ENCODE measurements at places on chromosomes 5 and 9.

- no peak for ATAC-seq
These were observed 91.2 kb upstream of the CHD1 start for GRCh38 chr5:99019812-99020697.

GRCh38 chr5:135141303-135142268 is 107.6 kb upstream of the PITX1 start:
- ATAC-seq, result no peak

DNA sequence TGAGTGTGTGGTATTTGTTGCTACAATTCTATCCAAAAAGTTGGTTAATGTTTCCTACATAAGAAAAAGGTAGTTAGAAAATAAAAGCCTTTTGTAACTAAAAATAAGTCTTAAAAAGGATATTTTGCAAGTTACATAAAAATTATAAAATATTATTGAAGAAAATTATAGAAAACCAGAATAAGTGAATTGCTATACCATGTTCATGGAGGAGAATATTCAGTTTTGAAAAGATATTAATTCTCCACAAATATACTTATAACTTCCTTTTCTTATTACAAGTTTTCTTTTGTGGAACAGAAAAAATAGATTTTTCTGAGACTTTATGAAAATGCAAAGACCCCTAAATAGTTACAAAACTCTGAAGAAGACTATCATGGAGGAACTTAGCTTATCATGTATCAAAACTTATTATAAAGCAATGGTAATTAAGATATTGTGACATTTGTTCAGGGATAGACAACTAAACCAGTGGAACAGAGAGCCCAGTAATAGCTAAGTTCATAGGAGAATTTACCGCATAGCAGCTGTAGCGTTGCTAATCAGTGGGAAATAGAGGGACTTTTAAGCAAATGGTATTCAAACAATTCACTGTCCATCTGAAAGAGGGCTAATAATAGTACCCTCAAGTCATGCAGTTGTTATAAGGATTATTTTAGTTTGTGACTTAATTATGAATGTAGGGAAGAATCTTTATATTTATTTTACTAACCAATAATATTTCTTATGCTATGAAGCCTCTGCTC is 515.2 kb upstream of the ZNF608 start:
- no peak for ATAC-seq

GRCh38 chr5:113293975-113294310 is 140.8 kb downstream of the TSSK1B start:
- ATAC-seq, result peak; percentile 51

DNA sequence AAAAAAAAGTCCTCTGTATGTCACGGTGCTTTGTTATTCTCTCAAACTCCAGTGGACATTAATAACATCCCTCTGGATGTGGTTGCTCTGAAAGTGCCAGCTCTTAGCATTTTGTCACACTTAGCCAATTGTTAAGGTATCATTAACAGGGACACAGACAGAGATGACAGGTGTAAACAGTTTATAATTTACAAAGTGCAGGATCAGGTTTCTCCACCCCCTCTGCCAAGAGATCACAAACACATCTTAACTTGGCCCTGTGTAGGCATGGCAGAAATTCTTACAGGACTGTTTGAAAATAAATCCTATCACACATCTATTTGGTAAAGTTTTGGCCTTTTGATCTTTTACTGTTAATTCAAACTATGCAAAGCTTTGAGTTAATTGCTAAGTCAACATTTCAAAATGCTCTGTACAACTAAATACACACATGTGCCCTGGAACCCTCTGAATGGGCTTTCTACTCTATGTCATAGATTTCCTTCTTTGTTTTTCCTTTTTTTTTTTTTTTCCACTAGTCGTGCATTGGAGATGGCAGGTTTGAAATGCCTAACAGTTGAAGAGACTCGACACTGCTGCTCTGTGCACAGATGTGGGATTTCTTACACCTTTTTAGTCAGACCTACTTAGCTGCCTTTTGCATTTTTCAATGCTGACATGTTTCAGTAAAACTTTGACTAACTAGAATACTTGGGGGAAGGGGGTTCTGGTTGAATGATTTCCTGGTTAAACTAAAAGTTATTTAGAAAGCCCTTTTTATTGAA is 41.7 kb downstream of the SEMA6A start:
- ATAC-seq, result no peak

GRCh38 chr9:99040911-99041582 is 63.9 kb upstream of the TGFBR1 start:
- no peak for ATAC-seq

DNA sequence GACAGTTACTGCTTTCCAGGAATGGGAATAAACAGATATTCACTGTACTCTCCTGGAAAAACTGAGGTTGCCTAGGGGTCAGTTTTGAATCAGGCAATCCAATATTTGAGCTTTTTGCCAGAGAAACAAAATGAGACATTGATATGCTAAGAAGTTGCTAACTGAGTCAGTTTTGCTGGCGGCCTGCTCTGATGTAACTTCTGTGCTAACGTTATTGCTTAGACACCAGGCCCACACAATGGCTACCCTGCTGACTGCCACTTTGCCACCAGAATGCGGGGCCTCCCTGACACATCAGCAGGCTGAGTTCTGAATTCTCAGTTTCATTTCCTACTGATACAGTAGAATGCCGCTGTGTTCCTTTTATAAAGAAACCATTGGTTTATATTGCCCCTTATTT is 18.2 kb upstream of the ZNF618 start:
- ATAC-seq, result peak; percentile 93

GRCh38 chr5:119321569-119322311 is 34.1 kb upstream of the TNFAIP8 start:
- peak; percentile 11 for ATAC-seq

DNA sequence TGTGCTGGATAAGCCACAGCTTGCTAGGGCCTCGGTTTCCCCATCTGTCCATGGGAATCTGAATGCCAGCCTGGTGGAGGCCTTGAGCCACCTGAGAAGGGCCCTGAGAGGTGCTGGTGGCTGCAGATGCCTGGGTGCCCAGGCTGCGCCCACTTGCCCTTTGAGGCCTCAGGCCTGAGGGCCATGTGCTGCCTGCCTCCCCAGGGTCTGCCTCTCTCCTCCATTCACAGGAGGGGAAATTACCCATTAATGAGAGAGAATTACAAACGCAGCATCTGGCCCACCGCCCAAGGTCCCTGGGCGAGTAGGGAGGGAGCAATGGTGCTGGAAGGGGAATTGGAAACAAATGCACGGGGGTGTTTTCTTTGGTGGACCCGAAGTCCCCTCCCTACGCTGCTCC is 59.6 kb downstream of the BARX1 start:
- no peak for ATAC-seq

DNA sequence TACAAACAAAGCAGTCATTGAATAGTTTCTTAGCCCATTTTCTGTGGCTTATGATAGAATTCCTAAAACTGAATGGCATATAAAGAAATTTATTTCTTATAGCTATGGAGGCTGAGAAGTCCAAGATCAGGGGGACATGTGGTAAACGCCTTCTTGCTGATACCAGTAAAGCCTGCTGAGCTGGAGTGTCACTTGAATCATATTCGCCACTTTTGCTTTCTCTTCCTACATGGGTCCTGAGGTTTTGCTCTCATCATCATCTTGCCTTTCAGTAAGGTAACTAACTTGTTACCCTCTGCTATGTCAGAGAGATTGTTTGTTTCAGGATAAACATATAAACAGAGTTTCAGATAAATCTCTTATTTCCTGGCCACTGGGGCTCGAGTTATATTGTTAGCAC is 203.3 kb upstream of the DMRT1 start:
- ATAC-seq, result peak; percentile 64

GRCh38 chr9:33105504-33105903 is 29.0 kb upstream of the SMU1 start:
- ATAC-seq, result no peak

GRCh38 chr9:129698254-129698757 is 32.9 kb downstream of the PRRX2 start:
- no peak for ATAC-seq

DNA sequence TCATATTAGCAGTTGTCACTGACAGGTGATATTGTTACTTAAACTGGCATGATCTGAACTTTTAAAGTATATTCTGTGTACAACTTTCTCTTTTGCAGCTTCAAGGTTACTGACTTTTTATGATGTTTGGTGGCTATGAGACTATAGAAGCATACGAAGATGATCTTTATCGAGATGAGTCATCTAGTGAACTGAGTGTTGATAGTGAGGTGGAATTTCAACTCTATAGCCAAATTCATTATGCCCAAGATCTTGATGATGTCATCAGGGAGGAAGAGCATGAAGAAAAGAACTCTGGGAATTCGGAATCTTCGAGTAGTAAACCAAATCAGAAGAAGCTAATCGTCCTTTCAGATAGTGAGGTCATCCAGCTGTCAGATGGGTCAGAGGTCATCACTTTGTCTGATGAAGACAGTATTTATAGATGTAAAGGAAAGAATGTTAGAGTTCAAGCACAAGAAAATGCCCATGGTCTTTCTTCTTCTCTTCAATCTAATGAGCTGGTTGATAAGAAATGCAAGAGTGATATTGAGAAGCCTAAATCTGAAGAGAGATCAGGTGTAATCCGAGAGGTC is 5.9 kb downstream of the ZCCHC7 start:
- ATAC-seq, result no peak

DNA sequence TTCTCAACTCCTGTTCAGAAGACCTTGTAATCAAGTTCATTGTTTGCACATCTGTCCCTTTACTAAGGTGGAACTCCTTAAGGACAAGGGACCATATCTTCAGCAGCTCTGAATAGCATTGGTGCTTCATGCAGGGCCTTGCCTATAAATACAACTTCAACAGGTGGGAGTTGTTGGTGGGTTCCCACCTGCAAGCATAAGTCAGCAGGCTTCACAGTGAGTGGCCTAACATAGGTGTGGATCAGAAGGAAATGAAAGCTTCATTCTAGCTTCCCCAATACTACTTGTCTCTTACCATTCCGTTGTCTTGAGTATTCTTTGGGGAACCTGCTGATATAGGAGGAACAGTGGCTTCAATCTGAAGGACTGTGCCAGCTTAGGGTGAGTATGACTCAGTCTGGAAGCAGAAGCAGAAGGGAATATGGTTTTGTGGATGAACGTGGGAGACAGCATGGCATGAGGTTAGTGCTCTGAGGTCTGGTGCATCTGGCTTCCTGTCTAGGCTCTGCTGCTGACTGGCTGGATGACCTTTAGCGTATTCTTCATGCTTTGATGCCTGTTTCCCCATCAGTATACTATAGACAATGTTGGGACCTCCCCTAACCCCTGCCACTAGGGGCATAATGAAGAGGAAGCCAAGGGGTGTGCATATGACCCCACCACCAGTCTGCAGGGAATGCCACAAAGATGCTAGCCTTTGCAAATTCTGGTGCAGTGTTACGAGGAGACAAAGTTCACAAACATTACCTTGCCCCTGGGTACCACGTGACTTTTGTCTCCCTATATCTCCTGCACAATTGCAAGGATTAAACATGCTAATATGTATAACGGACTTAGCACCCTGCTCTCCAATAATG is 192.3 kb downstream of the PALM2AKAP2 start:
- ATAC-seq, result peak; percentile 23

DNA sequence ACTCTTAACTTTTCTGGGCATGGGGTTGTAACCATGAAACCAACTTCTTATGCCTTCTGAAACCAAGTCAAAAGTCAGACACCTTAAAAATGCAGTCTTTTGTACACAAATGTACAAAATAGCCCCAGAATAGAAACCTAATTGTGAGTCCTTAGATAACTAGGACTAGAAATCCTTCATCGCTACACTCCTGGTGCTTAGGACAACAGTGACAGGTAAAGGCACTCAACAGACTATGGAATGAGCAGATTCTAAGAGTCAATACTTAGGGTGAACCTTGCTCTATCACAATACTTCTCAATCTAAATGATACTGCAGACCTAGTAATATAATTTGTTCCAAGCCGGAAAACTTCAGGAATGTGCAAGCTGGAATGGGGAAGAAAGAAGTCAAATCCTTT is 163.7 kb downstream of the PDE4D start:
- no peak for ATAC-seq

GRCh38 chr5:6592601-6593000 is 40.2 kb downstream of the NSUN2 start:
- ATAC-seq, result no peak

- no peak for ATAC-seq
These were observed 1961.4 kb upstream of the WWC1 start for GRCh38 chr5:166330036-166330435.

GRCh38 chr9:127307802-127308201 is 43.2 kb downstream of the GARNL3 start:
- ATAC-seq, result no peak

DNA sequence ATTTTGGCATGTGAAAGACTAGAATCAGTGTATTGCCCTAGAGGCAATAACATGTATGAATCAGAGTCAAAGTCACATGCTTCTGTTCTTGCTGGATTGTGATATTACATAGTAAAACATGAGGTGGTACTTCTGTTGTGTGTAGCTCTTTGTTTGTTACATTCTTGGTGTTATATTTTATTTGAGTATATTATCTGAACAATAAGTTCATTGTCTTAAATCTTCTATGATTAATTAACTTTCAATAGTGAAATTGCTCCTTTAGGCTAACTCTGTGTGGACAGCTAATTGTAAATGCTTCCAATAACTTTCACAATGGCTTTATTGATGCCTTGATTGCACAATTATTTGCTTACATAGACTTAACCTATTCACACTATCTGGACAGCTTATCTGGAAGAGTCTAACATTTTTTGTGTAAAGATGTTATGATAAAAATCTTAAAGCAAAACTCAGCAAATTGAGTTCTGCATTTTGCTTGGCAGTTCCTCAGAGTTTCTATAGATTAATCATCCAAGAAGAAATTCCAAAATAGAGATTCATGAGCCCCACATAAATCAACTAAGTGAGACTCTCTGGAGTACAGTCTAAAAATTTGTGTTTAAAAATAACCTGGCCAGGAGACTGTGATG is 239.6 kb upstream of the TUSC1 start:
- ATAC-seq, result no peak

DNA sequence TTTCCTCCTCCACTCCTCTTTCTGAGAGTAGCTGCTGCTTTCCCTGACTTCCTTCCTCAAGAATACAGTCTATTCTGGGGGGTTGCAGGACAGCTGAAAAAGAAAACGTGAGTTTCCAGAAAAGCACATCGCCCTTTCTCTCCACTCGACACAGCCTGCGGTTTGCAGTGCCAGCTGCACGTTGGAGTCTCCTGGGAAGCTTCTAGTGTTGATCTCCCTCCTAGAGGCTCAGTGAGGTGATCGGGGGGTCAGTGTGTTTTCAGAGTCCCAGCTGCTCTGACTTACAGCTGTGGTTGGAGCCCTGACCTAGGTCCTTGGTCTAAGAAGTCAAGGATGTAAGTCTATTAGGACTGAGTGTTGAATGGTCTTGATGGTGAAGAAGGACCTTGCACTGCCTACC is 25.0 kb upstream of the SUSD3 start:
- no peak for ATAC-seq

Data from activated T-helper 17 cell treated with anti-CD3 and anti-CD28 coated beads, Interleukin-2, amount 50 U/mL, for 72 hours (primary cell).